ENCODE measurements at places on chromosomes 11 and 22.

GRCh38 chr22:22021162-22021750 lies 38.7 kb upstream of the TOP3B start:
- DNase-seq = no peak

GRCh38 chr11:65151331-65151899 lies 17.1 kb upstream of the SYVN1 start:
- no peak for DNase-seq

- DNase-seq = no peak
Measured at GRCh38 chr11:72352859-72353551, 81.3 kb downstream of the CLPB start.

GRCh38 chr11:25633230-25633629 lies 698.7 kb upstream of the ANO3 start:
- no peak for DNase-seq

DNA sequence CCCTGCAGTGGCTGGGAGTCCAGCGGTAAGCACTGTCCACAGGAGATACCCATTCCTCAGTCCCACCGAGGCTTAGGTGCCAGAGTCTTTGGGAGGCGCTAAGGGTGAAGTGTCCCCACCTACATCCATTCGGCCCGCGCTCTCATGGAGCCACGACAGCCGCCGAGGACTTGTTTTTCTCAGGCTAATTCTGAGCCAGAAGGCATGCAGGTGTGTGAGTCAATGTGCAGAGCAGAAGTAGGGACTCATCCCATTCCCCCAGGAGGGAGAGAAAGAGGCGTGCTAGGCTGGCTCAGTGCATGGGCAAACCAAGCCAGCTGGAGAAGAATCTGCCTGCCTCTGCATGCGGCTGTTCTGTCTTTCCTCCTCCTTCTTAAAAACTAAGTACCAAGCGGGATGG lies 46.6 kb downstream of the KCNC1 start:
- DNase-seq = no peak

DNA sequence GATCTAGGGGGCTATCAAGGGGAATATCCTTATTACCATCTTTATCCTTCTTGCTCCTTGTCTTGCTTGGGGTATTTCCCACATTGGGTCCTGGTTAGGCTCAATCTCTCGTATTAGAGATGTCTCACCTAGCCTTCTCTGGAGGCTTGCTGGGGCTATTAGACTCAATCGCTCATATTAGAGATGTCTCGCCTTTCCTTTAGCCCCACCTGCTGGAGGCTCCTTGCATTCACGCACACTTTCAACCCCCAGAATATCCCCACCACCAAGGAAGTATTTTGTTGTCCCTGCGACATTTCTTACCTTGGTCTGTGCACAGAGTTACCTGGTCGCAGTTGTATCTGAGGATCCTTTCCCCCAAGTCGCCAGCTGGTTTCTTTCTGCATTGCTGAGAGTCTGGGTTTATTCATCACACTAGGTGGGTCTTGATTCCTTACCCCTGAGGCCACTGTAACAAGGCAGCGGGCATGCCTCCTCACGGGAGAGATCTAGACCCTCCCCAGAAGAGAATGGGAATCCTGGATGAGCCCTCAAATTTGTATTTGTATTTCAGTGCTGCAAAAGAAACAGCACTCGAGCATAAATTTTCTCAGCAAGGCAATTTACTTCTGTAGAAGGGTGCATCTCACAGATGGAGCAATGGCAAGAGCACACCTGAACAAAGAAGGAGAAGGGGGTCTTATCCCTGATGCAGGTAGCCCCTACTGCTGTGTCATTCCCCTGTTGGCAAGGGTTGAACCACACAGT lies 15.9 kb upstream of the HYLS1 start:
- no peak for DNase-seq

GRCh38 chr11:95372097-95372656 lies 141.2 kb upstream of the SESN3 start:
- DNase-seq = no peak

DNA sequence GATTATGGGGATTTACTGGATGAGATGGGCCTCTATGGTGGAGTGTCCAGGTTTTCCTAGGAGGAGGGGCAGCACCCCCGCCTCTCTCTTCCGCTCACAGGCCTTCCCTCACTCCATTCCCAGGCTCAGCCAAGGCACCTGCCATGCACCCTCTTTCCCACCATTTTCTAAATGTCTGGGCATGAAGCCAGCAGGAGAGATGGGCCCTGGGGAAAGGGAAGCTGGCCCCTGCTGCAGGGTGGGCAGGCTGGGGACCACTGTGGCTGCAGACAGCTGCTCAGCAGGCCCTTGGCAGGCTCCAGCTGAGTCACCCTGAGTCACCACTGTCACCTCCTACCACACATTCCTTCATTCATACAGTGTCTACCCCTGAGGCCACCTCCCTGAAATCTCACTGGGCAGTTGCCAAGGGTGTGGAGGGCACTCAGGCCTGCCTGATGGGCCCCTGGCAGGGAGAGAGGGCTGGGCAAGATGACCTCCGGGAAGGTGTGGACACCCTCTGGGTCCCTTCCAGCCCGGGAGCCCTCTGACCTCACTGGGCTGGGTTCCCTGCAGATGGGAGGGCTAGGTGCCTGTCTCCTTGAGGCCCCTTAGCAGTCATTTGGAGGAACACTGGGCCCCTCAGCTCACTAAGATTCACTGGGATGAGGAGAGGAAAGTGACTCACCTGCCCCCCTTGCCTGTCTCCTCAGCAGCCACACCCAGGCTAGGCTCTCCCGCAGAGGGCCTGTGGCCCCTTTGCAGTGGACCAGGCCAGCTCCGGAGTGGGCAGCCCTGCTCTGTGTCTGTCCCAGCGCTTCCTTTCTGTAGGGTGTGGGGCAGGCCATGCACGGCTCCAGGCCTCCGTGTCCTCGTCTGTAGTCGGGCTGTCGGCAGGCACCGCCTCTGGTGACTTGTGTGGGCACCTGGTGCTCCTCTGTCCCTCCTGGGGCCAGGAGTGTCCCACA lies 7.8 kb downstream of the MYEOV start:
- peak; percentile 14 for DNase-seq

DNA sequence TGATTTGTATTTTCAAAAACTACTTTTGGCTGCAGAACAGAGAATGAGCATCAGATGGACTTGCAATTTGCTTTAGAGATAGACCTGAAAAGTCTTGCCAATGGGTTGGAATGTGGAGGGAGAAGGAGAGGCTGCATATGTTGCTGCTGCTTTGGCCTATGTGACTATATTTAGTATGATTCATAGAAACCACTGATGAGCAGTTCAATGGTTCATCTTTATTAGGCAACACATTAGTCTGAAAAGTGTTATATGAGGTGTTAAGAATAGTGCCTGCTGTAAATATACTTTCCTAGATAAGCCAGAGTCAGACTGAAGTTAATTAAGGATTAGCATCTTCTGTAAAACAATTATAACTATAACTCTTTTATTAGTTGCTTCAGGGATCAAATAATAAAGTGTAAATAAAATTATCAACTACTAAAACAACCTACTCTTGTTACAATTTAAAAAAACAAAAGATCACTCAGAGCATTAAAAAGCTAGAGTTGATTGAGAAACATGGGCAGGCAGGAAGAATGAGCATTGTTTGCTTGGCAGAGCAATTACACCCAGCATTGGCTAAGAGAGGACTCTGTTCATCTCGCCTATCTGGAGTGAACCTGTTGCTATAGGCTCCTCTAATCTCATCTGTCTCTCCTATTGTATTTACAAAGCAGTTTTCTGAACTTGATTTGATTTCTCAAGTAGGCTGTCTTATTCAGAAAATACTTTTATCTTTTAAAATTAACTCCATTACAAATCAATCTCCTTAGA lies 36.3 kb downstream of the HORMAD2 start:
- no peak for DNase-seq

DNA sequence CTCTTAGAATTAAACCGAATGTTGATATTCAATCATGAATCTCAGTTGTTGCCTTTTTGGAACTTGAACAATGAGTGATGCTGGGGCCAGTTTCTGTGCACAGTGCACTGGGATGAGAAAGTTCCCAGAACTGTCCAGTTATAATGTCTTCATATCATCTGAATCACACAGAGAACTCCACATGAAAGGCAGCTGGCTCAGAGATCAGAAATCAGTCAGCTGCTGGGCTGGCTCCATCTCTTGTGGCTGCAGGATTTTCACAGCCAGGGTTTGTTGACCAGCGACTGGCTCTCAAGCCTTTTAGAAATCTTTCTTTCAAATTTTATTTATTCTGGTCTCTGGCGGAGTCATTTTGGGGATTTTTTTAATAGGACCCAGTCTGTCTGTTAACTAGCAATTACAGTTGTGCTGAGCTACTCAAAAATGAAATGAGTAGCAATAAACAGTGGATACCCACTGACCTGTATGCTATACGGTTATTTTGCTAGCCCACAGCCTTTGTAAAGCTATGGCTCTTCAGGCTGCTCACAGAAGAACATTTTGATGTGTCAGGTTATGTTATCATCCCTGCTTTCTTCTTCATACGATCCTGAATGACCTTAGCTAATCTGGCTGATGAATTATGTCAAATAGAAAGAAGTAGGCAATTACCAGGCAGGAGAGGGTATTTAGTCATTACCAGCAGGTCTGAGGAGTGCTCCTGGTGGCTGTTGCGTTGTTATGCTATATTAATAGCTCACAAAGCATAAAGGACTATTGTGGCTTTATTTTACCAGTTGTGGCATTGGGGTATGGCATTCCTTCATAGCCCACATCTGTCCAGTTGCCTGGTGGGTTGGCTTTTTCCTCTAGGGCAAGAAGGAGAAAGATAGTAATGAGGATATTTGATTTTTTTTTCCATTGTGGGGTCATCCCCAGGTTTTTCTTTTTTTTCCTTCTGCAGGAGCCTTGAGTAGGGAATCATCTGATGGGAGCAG lies 3.6 kb downstream of the FAT3 start:
- DNase-seq = no peak

GRCh38 chr22:27420817-27421361 lies 380.7 kb downstream of the MN1 start:
- DNase-seq = no peak

DNA sequence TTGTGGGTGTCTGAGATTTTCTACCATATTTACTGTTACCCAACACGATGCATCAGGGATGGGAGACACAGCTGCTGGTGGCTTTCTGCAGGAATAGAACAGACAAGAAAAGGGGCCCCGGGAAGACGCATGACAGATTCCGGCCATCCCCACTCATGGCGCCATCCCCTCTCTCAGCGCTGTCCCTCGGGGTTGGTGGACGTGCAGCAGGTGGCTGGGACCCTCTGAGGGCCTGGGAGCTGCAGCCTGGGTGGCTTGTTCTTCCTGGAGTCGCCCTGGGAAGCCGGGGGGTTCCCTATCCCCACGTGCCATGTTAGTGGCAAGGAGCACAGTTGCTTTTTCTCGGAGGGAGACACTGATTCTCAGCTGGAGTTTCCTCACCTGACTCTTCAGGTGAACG lies 1123.3 kb downstream of the BRD1 start:
- DNase-seq = no peak

DNA sequence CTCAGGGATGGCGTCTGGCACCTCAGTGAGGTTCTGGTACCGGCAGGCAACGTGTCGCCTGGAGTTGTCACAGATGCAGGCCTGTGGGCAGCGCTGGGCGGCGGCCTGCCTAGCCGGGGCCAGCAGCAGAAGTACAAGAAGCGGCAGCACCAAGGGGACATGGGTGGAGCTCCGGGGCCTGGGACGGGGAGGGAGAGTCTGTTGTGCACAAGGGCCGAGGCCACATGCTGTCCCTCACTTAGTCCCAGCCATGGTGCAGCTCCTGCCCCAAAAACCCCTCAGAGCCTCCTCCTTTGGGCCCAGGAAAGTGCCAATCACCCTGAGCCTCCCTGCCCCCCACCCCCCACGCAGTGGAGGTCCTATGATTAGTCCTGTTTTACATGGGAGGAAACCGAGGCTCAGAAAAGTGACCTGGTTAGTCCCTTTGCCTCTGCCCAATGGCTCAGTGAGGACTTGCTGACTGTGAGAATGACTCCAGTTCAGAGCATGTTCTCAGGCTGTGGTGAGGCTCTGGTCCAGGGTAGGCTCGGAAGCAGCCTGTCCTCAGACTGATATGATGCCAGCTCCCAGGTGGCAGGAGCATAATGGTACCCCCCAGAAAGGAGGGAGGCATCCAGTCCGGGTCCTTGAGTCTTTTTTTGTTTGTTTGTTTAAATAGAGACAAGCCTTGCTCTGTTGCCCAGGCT lies 1.1 kb downstream of the CHADL start:
- DNase-seq = no peak

DNA sequence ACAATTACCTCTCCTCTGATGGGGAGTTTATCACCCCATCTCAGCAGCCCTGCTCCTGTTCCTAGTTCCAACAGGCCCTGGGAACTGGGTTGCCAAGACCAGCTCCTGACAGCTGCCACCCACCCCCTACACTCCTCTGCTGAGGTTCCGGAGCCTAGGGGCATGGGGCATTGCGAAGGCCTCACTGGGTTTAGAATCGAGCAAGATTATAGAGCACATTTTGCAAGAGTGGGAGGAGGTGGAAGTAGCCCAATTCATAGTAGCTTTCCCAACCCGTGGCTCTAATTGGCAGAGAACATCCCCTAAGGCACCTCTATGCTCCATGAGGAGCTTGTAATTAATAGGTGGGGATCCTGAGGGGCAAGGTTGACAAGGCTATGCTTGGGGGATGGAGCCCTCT lies 23.0 kb downstream of the MYEOV start:
- DNase-seq = no peak

GRCh38 chr22:17569971-17570511 lies 6.7 kb downstream of the SLC25A18 start:
- no peak for DNase-seq

DNA sequence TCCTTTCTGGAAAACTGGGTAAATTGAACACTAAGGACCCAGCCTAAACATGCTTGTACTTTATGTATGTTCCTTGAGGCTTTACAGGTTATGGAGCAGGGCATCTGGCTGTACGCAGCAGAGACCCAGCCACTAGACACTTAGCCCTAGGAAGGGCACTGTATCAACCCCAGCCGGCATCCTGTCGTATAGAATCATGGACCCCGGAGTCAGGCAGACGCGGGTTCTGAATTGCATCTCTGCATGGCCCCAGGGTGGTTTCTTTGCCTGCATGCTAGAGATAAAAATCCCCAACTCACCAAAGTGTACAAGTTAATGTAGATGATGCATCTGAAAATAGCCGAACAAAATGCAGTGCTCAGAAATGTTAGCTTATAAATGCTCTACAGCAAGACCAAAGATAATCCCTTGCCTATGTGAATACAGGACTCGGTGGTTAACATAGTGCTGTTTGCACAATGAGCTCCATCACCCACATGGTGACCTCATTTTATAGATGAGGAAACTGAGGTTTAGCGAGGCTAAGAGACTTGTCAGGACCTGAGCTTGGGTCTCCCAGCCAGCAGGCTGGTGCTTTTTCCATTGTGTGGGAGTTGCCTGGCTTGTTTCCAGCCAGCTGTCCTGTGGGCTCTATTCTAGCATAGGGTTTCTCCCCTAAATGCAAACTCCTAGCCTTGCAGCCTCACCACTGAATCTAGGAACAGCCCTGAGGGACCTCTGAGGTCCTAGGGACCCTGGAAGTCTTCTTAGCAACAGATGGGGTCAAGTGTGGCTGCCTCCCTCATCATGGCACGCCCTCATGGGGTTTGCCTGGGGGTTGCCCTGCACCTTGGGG lies 7.3 kb downstream of the CD6 start:
- peak; percentile 14 for DNase-seq

All from GDM1 (cell line).